Activated CD4-positive, alpha-beta T cell treated with anti-CD3 and anti-CD28 coated beads for 48 hours (primary cell): ENCODE measurements at places on chromosomes 2 and 18.
A peak's percentile ranks its signal among the peaks of the same experiment; 100 is the strongest.

DNA sequence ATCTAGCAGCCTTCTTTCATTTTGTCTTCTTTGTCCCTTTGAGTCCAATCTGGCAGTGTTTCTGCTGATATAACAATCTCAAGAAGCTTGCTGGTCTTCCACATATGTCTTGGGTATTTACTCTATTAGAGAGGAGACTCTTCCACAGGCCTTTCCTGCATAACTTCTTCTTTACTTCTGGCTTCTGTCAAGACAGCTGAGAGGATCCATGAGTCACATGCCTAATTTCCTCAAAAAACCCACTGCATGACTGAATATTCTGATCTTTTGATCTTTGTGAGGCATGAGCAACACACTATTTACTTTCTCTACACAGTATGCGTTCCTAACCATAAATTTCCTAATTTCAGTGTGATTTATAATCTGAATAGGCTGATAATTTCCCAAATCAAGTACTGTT is 5.1 kb upstream of the DCC start:
- DNase-seq, result no peak

DNA sequence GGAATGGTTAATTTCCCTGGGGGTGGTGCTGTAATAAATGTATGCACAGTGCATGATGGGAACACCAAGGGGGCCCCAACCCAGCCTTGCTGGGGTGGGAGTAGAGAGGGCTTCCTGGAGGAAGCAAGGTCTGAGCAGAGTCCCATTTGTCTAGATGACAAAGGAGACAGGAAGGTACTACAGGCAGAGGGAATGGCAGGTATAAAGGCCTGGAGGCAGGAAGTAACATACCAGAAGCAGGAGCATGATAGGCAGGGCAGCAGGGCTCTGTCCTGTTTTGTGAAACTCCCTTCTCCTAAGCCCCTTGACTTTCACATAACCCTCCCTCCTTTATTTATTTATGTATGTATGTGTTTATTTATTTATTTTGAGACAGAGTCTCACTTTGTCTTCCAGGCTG is 3.9 kb downstream of the GMPPA start:
- DNase-seq, result no peak

- no peak for DNase-seq
These were observed 57.9 kb downstream of the CDH7 start for GRCh38 chr18:65808759-65809158.

- DNase-seq, result no peak
These were observed 13.8 kb downstream of the NBAS start for GRCh38 chr2:15547115-15547876.

GRCh38 chr18:24112874-24113615 is 25.8 kb upstream of the CABYR start:
- peak; percentile 13 for DNase-seq

- DNase-seq, result no peak
These were observed 395.0 kb downstream of the ZNF516 start for GRCh38 chr18:76099931-76100457.

DNA sequence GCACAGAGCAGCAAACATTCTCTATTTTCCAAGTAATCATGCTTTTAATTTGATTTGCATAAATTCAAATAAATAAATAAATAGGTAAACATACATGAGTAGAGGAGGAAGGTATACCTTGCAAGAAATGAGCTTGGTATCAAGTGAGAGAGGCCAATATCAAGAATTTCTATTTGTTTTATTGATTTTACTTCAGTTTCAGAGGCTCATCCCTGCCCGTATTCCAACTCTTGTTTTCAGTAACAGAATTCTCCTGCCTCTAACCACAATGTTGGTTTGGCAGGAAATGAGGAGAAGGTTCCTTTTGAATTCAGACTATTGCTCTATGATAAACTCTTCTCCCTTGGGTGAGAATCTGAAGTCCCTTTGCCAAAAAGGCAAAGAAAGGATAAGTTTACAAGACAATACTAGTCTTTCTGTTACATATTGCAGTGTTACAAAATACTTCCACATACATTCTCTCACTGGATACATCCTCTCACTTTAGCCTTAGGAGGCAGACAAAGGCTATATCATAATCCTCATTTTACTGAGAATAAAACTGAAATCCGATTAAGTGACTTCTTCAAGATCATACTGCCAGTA is 68.3 kb upstream of the ZNF397 start:
- no peak for DNase-seq

- DNase-seq, result no peak
These were observed 20.0 kb downstream of the WDFY1 start for GRCh38 chr2:223925106-223925505.

- DNase-seq, result no peak
These were observed 12.5 kb upstream of the GYPC start for GRCh38 chr2:126643431-126643830.

DNA sequence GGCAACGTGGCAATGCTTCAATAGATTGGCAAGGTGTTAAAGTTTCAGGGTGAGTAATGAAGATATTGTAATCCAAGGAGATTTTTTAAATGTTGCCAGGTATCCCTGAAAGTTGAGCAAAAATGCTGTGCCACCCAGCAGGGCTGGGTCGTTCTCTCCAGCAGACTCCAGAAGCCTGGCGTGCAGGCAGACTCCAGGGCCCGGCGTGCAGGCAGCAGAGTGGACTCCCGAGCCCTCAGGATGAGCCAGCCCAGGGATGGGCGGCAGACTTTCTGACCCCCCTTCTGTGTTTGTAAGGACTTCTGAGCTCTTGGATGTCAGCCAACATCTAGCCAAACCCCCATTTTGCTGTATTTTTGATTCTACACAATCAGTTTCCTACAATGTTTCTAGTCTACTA is 289.1 kb downstream of the ZNF516 start:
- DNase-seq, result no peak

GRCh38 chr2:141923657-141924056 is 207.2 kb downstream of the LRP1B start:
- DNase-seq, result no peak

DNA sequence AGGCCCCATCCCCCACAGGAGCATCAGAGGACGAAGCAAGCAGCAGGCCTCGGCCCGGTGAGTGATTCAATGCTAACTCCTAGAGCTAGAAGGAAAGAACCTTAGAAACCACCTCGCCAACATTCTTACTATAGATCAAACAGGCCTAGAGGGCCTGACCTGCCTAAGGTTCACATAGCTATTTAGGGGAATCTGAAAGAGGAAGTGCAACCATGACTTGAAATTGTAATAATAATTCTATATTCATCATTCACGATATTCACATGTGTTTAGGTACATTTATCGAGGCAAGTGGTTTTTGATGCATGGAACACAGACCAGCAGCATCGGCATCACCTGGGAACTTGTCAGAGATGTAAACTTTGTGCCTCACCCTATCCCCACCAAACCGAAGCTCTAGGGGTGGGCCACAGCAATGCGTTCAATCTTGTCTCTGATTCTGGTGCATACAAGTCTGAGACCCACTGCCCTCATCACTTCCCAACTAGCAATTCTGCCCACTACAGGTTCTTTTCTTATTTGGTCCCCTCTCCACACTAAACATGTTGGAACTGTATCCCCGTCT is 78.0 kb upstream of the DNMT3A start:
- no peak for DNase-seq
